ENCODE measurements at places on chromosomes 5 and 9.

DNA sequence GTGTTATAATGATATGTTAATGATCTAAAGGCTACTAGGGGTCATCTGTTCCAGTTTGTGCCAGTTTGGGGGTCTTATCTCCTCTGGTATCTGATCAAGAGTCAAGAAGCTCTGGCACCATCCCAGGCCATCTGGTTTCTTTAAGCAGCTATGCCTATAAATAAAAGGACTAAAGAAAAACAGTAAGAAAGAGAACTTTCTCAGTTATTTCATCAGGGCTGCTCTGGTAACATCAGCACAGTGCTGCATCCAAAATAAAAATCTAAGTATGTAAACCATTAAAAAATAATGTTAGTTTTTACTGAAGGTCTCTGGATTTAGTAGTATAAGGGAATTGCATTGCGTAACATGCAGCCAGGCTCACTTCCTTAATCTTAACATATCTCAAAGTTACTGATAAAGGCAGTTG, 185.0 kb downstream of the NR2F1-AS1 start:
- no peak for DNase-seq

DNA sequence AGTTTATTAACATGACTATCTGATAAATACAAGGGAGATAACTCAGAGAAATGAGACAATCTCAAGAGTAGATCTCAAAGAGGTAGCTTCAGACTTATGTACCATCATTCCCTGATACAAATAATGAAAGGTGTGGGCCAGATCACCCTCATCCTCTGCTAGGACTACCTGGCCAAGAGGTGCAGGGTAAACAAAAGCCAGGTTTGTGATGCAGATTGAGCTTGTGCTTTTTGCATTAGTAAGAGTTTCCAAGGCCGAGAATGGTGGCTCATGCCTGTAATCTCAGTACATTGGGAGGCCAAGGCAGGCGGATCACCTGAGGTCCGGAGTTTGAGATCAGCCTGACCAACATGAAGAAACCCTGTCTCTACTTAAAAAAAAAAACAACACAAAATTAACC, 8.9 kb upstream of the SPIN1 start:
- DNase-seq: no peak

DNA sequence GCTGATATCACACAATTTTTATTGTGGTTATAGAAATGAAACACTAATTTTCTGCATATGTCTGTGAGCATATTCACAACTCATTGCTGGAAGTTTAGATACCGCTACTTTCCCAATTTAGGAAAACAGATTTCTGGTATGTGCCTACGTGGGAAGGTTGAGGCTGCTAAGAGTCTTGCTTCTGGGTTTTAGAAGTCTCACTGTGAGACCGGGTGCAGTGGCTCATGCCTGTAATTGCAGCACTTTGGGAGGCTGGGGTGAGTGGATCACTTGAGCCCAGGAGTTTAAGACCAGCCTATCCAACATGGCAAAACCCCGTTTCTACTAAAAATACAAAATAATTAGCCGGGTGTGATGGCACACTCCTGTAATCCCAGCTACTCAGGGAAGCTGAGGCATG, 39.6 kb downstream of the UBAP1 start:
- no peak for DNase-seq

DNA sequence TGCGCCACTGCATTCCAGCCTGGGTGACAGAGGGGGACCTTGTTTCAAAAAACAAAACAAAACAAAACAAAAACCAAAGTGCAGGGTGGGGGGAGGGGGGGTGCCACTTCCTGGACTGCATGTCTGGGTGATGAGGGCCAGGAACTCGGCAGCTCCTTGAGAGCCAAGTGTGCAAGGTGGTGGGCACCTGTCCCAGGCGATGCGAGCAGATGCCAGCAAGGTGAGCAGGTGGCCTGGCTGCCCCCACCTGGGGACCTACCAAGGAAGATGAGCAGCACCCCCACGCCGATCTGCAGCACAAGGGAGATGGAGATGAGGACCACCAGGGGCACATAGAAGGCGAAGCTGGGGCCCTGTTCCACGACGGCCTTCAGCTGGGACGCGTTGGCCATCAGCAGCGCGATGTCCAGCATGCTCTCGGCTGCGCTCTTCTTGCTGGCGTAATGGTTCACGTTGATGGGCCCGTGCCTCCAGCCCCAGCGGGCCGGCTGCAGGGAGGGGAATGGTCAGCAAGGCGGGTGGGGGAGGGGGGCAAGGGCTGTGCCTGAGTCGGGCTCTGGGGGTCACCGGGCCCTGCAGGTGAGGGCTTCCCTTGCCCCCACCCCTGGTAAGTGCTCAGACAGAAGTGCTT, 7.8 kb downstream of the NINJ1 start:
- DNase-seq: no peak

GRCh38 chr9:6900440-6900883, 142.7 kb downstream of the KDM4C start:
- no peak for DNase-seq

DNA sequence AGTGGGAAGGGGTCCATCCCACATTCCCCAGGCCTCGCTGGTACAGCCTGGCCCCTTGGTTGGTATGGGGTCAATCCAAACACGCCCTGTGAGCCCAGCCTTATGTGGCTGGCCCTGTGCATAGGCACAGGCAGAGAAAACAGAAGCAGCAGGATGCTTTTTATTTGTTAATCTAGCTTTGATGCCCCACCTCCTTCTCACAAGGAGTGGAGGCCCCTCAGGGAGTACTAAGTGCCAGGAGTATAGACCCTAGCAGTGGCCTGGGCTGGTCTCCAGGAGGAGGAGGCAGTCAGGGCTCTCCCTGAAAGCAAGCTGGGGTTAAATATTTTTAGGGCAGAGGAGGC, 14.6 kb upstream of the TCF7 start:
- no peak for DNase-seq

DNA sequence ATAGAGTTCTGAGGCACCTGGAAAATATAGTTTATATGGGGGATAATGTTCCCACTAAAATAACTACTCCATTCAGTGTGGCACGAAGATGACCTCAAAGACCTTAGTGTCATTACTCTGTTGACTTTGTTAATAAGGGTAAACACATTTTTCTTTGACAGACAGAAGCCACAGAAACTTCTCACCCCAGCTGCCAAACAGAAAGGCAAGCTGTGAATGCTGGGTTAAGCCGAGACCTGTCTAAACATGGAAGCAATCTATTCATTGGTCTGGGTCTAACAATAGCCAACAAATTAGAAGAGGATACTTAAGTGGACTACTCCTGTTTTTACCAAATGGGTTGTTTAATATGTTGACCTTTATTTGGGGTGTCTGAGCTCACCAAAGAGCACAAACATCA, 171.4 kb downstream of the TLE1 start:
- no peak for DNase-seq

DNA sequence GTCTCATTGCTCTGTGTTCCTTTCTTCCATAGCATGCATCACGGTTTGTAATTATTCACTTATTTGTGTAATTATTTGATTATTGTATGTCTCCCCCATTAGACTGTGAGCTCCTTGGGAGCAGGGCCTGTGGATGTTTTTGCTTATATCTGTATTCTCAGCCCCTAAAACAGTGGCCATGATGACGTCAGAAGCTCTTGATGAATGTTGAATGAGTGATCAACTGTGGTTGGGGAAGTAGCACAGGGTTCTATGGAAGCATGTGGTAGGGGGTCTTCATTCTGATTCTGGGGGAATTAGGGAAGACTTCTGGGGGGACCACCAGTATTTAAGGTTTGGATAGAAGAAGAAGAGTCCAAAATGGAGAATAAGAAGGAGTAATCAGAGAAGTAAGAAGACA, 6.0 kb downstream of the DNAI1 start:
- DNase-seq: no peak

GRCh38 chr5:126988021-126988569, 42.3 kb downstream of the MARCHF3 start:
- DNase-seq: no peak

- no peak for DNase-seq
Measured at GRCh38 chr5:6492934-6493333, 44.3 kb downstream of the UBE2QL1 start.

DNA sequence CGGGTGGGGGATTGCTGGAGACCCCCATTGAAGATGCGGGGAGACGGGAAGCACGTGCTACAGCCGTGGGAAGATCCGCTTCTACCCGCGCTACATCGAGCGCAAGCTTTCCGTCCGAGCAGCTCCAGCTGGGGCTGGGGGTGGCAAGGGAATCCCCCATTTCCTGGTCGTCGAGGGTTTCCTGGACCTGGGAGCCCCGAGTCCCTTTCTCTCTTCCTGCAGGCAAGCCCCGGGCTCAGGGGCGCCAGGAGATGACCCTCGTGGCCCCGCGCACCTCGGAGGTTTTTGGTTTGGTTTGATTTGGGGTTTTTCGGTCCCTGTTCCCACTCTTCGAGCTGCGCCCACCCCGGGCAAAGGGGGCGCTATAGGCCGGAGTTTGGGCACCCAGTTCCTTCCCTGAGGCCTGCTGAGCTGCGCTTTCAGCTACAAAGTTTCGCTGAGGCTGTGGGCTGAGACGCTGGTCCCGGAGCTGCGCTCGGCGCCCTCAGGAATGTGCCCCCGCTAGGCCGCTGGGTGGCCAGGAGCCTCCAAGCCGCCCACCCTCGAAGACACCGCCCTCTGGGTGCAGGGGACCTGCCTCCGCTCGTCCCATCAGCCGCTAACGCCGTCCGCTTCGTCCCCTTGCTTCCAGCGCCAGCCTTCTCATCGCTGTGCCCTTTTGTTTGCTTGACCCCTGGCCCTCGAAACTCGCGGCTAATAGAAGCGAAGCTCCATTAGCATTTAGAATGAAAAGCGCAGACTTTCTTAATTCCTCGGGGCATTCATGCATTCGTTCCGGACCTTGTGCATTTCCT, 2.9 kb downstream of the NR4A3 start:
- peak; percentile 65 for DNase-seq

- DNase-seq: no peak
Measured at GRCh38 chr5:67199859-67200258, 3.3 kb upstream of the CD180 start.

GRCh38 chr9:88092797-88093331, 45.4 kb downstream of the SPATA31C2 start:
- no peak for DNase-seq

DNA sequence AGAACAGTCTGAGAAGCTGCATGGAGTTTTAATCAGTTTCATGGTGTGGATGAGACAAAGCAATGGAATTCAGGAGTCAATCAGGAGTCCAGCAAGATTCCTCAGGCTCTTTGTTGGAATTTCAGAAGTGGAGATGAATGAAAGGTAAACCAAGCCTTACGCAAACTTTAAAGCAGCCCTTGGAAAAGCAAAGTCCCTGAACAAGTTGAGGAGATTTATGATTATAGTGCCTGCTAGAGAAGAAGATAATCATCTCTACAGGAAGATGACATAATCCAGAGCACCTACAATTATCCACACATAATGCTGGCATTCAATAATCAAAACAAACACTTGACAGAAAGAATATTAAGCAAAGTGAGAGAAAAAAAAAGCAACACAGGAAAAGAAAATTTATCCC, 1380.1 kb upstream of the NUDT12 start:
- DNase-seq: no peak

DNA sequence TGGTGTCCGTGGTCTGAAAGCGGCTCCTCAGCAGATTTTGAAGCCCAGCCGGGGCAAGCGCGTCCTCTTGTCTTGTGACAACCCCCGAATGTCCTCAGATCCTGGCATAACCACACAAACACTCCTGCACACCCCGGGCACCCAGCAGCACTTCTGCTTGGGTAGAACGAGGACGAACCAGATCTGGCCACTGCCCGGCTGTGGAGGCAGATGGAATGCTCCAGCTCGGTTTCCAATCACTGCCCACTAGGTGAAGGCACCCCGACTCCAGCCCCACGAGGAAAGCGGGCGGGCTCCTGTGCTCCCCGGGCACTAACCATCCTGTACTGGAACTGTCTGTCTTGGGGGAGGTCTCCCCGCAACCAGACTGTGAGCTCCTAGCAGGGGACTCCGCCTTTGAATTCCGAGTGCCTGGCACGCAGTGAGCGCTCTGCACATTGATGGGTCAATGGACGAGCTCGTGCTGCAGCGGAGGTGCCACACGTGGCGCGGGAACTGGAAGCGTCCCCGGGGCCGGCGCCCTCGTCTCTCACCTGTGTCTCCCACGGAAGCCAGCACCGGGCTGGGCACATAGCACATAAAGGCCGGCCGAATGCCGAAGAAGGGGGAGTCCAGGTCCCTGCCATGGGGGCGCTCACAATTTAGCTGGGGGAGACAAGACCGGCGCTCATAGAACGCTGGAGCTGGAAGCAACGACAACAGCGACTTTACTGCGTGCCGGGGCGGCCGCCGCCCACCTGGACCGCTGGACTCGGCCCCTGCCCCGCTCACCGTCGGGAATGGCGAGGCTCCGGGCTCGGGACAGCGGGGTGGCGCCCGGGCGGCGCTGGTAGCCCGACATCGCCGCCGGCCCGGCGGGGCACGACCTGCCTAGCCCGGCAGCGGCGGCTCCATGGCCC, 608 bp downstream of the ENTR1 start:
- DNase-seq: no peak

DNA sequence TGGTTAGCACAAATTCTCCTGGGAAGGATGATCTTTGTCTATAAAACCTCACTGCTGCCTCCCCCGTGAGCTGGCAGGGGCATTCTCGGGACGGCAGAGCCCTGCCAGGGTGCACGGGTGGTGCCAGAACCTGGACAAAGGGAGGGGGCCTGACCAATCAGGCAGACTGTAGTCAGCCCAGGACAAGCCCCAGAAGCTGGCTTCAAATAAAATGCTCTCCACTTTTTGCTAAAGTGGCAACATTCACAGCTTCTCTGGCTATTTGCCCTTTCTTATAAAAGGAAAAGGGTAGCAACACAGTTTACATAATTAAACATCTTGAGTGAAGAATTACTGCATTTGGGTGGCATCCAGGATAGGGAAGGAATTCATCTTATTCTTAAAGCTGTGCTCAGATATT, 14.4 kb downstream of the IL9 start:
- no peak for DNase-seq

GRCh38 chr9:12822111-12822510, 47.3 kb downstream of the LURAP1L start:
- no peak for DNase-seq

- DNase-seq: no peak
Measured at GRCh38 chr5:23064710-23065109, 211.6 kb upstream of the CDH12 start.

GRCh38 chr5:101455851-101456250, 552.8 kb upstream of the ST8SIA4 start:
- no peak for DNase-seq

DNA sequence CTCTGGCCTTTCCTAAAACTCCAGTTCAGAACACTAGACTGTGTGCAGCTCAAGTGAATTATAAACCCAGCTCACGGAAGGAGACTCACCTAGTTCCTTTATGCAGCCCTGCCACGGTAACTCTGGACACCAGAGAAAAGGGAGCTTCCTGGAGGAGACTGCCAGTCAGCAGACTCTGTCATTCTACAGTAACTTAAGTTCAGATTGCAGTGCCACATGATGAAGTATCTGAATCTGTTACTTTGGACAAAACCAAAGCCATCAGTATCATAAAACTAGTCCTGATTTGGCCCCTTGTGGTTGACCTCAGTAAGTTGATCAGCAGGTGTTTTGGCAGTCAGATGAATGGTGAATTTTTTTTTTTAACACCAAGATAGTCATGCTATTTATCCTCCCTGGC, 2.7 kb downstream of the MTRR start:
- DNase-seq: no peak

Measured in activated CD8-positive, alpha-beta memory T cell treated with anti-CD3 and anti-CD28 coated beads for 48 hours (primary cell).